Aorta (tissue), 5 donors: ENCODE measurements at places on chromosomes 7 and 10. TPM values are rescaled to one million over a fixed set of nuclear protein-coding genes. Genes with fewer than 3 reads are reported as not detected.

Gene SHTN1
- total RNA-seq = 20.9 TPM

- no peak for DNase-seq
- H3K36me3 ChIP-seq = no peaks in the 10 kb centered on the region
- no peak overlapping the region for H3K4me3 ChIP-seq
- H3K4me1 ChIP-seq = no peaks in the 10 kb centered on the region
Measured at GRCh38 chr7:96408881-96409280, 87.0 kb upstream of the SLC25A13 start.

Gene PLPP4
- not detected for total RNA-seq

DNA sequence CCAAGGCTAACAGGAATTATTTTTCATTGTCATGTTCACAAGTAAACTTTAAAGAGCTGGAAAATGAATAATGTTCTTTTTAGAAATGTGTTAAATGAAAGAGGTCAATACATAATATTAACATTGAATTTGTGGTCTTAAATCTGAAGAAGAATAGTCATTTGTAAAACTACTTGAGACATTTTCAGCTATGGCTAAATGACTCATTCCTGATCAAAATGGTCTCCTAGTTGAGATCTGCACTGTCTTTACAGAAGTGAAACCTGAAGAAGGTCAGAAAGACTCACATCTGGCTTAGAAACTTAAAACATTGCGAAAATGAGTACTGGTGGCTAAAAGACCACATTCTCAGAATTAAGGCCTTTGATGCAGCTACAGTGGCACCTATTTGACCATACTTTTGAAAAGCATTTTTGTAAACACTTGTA, 5.9 kb downstream of the PIK3CG start:
- no peaks in the 10 kb centered on the region for H3K4me1 ChIP-seq
- no peaks in the 10 kb centered on the region for H3K27me3 ChIP-seq
- H3K27ac ChIP-seq = no peak overlapping the region
- DNase-seq = no peak
- H3K36me3 ChIP-seq = no peaks in the 10 kb centered on the region

GRCh38 chr10:89563861-89564478, 28.6 kb upstream of the SLC16A12 start:
- DNase-seq = no peak
- no peak overlapping the region for H3K4me3 ChIP-seq

Gene SUV39H2
- 8.0 TPM for total RNA-seq

DNA sequence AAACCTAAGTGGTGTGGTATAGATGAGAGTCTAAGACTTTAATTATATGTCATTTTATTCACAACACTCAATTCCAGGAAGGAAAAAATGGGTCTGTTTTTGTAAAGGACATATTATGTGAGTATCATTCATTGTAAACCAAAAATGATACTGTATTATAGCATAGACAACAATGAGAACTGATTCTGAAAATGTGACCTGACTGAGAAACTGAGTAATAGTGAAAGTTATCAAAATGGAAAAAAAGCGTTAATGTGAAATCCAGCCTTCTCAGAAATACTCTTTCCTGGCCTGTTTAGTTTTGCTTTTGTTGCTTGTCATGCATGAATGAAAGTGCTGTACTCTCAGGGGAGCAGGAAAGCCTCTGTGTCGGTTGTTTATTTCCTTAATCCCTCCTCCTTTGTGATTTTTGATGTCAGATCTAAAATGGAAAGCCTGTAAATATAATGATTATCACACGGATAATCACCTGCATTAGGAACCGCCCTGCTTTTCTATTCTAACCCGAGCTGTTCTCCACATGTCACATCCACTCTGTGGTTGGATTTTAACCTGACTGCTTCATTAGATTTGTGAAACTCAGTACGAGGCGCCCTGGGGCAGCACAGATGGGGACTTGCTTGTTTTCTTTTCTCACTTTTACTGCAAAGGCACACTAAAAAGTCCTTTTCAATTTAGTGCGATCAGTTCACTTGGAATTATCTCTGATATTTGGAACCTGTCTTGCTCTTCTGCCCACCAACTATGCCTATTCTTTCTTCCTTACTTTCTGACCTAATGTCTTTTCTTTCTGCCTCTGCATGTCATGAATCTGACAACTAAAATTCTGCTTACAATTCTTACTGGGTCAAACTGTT, 240.9 kb upstream of the KAT6B start:
- H3K27me3 ChIP-seq = no peaks in the 10 kb centered on the region
- H3K36me3 ChIP-seq = no peaks in the 10 kb centered on the region
- H3K4me1 ChIP-seq = no peaks in the 10 kb centered on the region

- H3K27me3 ChIP-seq = no peaks in the 10 kb centered on the region
- H3K4me3 ChIP-seq = no peak overlapping the region
- H3K4me1 ChIP-seq = no peaks in the 10 kb centered on the region
- no peaks in the 10 kb centered on the region for H3K36me3 ChIP-seq
- H3K27ac ChIP-seq = no peak overlapping the region
- no peak for DNase-seq
Measured at GRCh38 chr10:9081253-9081652, 1026.8 kb downstream of the GATA3 start.

Gene MSANTD7
- total RNA-seq = 7.0 TPM

Gene LRRC18
- not detected for total RNA-seq

Gene CLEC2L
- not detected for total RNA-seq

Gene XRCC2
- total RNA-seq = 0.57 TPM

GRCh38 chr10:124745252-124745651, 1.1 kb upstream of the FAM53B start:
- DNase-seq = no peak
- H3K27ac ChIP-seq = no peak overlapping the region
- H3K4me3 ChIP-seq = no peak overlapping the region
- peaks cover 1% of the 10 kb centered on the region for H3K36me3 ChIP-seq
- H3K4me1 ChIP-seq = no peaks in the 10 kb centered on the region

- no peaks in the 10 kb centered on the region for H3K36me3 ChIP-seq
- DNase-seq = no peak
- no peaks in the 10 kb centered on the region for H3K4me1 ChIP-seq
- no peaks in the 10 kb centered on the region for H3K27me3 ChIP-seq
Measured at GRCh38 chr10:64038107-64038506, 516.9 kb downstream of the REEP3 start.

Gene SFMBT2
- 20.3 TPM for total RNA-seq

- no peak overlapping the region for H3K4me3 ChIP-seq
- no peak for DNase-seq
- no peak overlapping the region for H3K27ac ChIP-seq
- H3K4me1 ChIP-seq = no peaks in the 10 kb centered on the region
- H3K36me3 ChIP-seq = no peaks in the 10 kb centered on the region
Measured at GRCh38 chr10:7205656-7206055, 205.2 kb downstream of the SFMBT2 start.

Gene CAPZA2
- total RNA-seq = 345 TPM

DNA sequence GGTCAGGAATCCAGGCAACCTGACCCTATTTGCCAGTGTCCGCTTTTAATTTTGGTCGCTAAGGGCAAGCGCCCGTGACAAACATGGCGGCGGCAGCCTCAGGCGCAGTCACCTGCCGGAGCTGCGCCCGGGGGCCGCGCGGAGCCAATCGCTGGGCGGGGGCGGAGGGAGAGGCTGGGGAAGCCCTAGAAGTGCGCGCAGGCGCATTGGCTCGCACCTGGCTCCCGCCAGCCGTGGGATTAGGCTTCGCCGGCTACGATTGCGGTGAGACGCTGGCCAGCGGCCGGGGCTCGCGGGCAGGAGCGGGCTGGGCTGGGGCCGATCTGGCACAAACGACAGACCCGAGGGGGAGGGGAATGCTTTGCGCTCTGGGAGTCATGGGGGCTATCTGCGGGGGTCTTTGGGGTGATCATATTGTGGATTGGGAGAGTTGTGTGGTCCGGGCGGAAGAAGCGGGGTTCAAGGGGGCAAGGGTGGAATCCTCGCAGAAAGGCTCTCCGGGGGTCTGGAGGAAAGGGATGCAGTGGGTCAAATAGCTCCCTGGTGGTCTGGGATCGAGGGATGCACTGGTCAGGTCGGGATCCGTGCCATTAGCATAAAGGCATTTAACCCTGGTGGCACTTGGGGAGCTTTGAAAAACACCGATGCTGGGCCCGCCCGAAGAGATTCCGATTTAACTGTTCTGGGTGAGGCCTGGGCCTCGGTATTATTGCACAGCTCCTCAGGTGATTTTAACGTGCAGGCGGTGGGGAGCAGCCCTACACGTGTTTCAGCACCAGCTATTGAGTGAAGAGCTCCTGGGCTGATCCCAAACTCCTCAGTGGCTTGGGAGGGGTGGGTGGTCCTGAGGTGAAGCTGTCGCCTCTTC, 10.1 kb upstream of the C10orf95 start:
- no peak overlapping the region for H3K27ac ChIP-seq
- no peaks in the 10 kb centered on the region for H3K4me1 ChIP-seq
- no peaks in the 10 kb centered on the region for H3K27me3 ChIP-seq
- peak; percentile 94 for DNase-seq
- H3K4me3 ChIP-seq = peak overlapping the region; percentile 7

DNA sequence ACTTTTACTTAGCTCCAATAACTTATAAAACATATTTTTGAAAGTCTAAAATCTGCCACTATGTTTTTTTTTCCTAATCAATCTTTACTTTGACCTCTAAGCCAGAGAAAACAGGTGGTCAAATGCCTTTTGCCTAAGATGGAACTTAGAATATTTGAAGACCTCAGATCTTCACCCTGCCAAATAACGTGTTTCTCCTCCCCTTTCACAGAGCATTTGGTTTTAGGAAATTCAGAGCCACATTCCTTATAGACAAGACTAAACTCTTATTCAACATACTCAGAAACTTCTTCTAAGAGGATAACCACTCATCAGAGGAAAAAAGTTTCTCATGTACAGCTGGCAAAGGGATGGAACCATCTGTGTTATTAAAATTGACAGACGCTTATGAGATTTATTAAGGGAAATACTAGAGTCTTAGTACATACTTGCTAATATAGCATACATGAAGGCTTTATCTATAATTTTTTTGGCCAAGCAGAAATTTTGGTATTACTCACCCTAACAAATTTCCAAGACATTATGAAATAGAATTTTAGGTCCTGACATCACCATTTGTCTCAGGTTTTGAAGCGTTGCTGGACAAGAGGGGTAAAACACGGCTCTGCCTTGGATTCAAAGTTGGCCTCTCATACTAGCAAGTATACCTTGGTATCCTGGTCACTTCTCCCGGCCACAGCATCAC, 2.6 kb upstream of the EGFR start:
- H3K27ac ChIP-seq = no peak overlapping the region
- no peaks in the 10 kb centered on the region for H3K27me3 ChIP-seq
- H3K4me3 ChIP-seq = no peak overlapping the region
- no peaks in the 10 kb centered on the region for H3K36me3 ChIP-seq
- no peaks in the 10 kb centered on the region for H3K4me1 ChIP-seq
- DNase-seq = no peak

GRCh38 chr10:79472951-79473350, 27.5 kb upstream of the ZCCHC24 start:
- no peak overlapping the region for H3K27ac ChIP-seq
- DNase-seq = no peak
- H3K27me3 ChIP-seq = no peaks in the 10 kb centered on the region
- H3K36me3 ChIP-seq = no peaks in the 10 kb centered on the region

Gene ARHGEF35
- 4.6 TPM for total RNA-seq

Gene TEX36
- not detected for total RNA-seq
